Mesenteric fat pad (tissue), 1 donor: ENCODE measurements at places on chromosomes 4 and X.

- DNase-seq, result no peak
Measured at GRCh38 chr4:73864365-73864764, 4.8 kb upstream of the CXCL1 start.

DNA sequence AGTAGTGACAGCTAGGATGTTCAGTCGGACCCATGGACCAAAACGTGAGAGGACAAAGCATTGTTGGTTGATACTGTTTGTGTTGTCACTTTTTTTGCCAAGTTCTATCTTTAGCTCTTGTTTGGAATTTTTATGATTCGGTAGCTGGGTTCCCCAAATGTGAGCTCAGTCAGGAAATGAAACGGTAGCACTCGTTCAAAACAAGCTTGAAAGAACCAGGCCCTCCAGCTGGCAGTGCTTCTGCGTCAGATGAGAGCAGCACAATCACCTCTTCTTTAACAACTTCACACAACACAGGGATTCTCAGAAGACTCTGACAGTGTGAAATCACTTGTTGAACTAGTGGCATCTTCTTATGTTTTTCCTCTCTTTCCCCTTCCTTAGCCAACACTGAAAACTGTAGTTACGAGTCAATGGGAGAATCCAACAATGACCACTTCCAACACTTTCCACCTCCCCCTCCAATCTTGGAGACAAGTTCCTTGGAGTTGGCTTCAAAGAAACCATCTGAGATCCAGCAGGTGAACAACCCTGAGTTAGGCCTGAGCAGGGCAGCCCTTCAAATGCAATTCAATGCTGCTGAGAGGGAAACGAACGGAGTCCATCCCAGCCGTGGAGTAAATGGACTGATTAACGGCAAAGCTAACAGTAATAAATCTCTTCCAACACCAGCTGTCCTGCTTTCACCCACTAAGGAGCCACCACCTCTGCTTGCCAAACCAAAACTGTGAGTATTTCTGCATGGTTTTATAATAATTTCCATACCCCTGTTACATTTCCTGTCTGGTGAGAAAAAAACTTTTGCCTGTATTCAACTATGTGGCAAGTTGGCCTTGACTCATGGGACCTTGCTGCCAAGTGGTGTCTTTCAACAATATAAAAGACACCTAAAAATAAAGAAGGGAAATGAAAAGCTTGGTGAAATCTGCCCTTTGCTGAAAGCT lies 214.6 kb downstream of the PALLD start:
- DNase-seq, result no peak

DNA sequence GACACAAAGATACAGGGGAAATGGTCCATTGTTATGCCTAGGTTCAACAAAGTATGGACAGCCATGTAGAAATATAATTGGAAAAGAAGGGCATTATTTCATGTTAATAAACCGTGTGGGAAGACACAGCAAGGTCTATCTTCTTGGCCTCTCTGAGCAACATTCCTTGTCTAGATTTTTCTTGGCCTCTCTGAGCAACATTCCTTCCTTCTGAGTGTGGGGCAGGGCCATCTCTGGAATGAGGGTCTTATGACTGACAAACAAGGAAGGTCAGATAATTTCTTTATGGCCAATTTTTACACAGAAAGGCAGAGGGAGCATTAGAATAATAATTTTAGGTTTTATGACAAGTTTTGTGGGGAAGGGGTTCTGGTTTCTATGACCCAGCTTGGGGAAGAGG lies 24.3 kb upstream of the MAOA start:
- DNase-seq, result no peak

DNA sequence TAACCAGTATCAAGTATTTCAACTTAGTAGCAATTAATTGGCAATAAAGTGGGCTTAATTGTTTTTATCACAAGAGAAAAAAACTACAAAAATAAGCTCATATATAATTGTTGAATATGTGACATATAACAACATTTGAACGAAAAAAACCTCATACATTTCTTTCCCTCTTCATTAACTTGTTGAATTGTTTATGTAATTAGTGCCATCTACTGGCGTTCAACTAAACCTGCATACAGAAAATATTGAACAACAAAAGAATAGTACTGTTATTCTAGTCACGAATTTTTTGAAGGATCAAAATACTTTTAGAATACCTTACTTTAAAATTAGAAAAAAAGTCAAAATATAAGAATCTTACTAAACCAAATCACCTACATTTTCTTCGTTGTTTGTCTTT lies 586.5 kb upstream of the FTHL17 start:
- no peak for DNase-seq

DNA sequence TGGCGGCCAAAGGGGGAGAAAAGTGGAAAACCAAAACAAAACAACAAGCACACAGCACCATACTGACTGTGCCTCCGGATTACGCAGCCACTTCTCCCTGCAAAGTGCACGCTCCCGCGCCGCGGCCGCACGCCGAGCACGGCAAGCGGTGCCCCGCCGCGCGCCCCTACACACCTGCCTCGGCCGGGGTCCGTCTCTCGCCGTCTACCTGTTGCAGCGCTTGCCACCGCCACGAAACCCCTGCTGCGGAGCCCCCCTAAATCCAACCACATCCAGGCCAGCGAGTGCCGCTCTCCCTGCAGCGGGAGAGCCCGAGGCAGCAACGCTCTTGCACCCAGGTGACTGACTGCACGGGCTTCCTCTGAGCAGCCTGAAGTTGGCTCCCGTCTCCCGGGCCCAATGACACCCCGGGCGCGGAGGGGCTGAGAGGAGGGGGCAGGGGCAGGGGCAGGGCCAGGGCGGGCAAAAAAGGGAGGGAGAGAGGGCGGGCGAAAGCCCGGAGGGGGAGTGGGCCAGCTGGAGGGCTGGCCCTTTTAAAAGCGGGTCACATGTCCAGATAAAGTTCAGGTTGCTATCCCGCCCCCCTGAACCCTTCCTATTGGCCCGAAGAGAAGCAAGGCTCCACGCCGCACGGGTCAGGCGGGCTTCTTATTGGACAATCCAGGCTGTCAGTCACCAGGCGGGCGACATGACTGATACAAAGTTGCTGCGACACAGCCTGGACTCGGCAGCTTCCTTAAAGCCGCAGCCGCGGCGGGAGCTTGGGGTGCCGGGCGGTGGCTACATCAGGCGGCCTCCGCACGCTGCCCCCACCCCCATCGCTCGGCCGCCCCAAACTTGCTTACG lies at the start of gene NR3C2:
Gene NR3C2 (minus strand): TSS at position 429 of the 846 bp plus-strand sequence.
- DNase-seq, result peak; percentile 98

DNA sequence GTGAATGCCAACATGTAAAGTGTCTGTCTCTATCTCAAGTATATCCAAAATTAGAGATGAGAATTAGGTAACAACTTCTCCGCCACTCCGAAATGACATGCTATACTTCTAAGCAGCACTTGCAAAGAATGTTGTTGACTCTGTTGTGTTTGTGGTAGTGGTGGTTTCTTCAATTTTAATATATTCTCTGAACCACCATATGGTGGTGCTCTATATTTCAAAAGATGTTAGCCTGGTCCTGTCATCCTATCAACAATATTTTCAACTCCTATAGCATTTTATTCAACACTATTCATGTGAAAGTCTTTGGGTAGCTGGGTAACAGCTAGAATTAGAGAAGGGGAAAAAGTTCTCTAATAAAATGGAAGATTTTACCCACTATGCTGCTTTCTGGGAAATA lies 1622.8 kb upstream of the IGFBP7 start:
- no peak for DNase-seq

- no peak for DNase-seq
Measured at GRCh38 chr4:70718811-70719604, 2.8 kb upstream of the RUFY3 start.
